ENCODE measurements at places on chromosomes 3 and 15. TPM values are rescaled to one million over a fixed set of nuclear protein-coding genes. Genes with fewer than 3 reads are reported as not detected.

- no peak overlapping the region for H3K27ac ChIP-seq
- no peaks in the 10 kb centered on the region for H3K4me1 ChIP-seq
- DNase-seq: no peak
These were observed 93.6 kb upstream of the POU1F1 start for GRCh38 chr3:87370007-87370406.

Gene CA12
- not detected for total RNA-seq

- no peaks in the 10 kb centered on the region for H3K27me3 ChIP-seq
- no peaks in the 10 kb centered on the region for H3K36me3 ChIP-seq
- no peaks in the 10 kb centered on the region for H3K4me1 ChIP-seq
These were observed 37.9 kb downstream of the DPH6 start for GRCh38 chr15:35507932-35508638.

DNA sequence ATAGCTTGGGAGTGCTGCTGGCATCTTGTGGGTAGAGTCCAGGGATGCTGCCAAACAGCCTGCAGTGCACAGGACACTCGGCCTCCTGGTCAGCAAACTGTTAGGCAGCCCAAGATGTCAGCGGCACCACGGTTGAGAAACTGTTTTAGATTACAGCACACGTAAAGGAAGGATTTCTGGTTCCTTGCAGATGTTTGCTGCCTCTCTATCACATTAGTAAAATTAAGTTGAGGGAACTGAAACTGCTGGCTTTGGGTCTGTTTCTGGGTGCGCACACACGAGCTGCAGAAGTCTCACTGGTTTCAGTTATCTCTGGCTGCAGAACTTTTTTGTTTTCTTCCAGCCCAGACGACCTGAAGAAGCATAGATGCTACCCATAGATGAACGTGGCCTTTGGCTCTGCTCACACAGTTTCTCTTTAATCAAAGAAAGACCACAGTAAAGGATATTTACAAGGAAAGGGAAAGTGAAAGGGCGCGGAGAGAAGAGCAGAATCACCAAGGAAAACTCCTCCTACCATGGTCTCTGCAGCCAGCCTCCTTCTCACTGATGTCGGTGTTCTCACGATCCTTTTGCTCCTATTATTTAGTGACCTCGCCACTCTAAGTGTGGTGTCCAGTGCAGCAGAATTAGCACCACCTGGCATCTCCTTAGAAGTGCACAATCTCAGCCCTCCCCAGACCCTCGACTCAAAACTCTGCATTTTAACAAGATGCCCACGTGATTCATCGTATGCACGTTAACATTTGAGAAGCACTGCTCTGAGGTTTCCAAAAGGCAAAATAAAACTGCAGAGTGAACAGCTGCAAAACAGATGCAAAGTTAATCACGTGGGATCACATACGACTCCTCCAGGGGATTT lies 50.6 kb upstream of the AKAP13 start:
- H3K27me3 ChIP-seq: no peaks in the 10 kb centered on the region
- peak overlapping the region; percentile 43 for H3K4me3 ChIP-seq
- peak overlapping the region; percentile 87 for H3K27ac ChIP-seq
- peak; percentile 66 for DNase-seq
- peaks cover 29% of the 10 kb centered on the region for H3K4me1 ChIP-seq

GRCh38 chr15:88954431-88955277 lies 41.5 kb upstream of the MFGE8 start:
- no peak overlapping the region for H3K27ac ChIP-seq
- DNase-seq: no peak
- H3K36me3 ChIP-seq: no peaks in the 10 kb centered on the region
- no peaks in the 10 kb centered on the region for H3K4me1 ChIP-seq
- H3K27me3 ChIP-seq: no peaks in the 10 kb centered on the region
- no peak overlapping the region for H3K4me3 ChIP-seq

DNA sequence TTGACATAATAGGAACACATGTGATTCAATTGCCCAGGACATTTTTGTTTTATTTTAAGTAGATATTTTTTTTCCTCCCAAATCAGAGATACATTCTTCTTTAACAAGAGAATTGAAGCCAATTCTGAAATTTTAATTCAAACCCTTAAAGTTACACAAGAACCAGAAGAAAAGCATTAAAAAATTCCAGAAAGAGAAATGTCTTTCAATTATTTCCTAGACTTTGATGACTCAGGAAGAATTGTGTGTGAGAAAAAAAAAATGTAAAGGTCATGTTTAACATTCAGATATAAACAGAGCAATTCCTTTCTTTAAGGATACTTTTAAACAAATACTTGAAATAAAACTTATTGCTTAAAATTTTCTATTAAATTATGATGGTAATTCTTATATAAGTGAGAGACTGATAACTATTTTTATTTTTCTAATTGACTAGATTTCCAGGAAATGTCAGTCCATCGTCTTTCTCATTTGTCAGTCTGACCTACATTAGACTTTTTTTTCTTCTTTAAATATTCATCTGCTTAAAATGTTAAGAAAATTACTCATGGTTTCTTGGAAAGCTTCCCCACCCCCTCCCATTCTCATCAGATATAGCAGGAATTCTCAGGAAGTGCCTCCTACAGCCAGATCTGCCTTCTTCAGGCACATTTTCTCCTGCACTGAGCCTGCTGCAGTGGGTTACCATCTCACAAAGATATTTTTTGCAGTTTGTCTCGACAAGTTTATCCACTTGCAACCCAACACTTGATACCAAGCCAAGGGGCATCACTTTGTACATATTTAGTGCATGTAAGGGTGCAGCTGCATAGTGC lies 261.8 kb upstream of the CBLB start:
- no peaks in the 10 kb centered on the region for H3K4me1 ChIP-seq
- H3K36me3 ChIP-seq: no peaks in the 10 kb centered on the region
- H3K27me3 ChIP-seq: no peaks in the 10 kb centered on the region
- DNase-seq: no peak

Gene LIPC
- total RNA-seq: 5.3 TPM

Gene KCNMB2
- total RNA-seq: not detected

- no peak overlapping the region for H3K27ac ChIP-seq
- no peaks in the 10 kb centered on the region for H3K36me3 ChIP-seq
- no peaks in the 10 kb centered on the region for H3K27me3 ChIP-seq
These were observed 445.3 kb downstream of the OTOL1 start for GRCh38 chr3:161941891-161942290.

Gene CGNL1
- not detected for total RNA-seq

Gene ACSBG1
- total RNA-seq: not detected

Gene MYO5A
- 51.5 TPM for total RNA-seq

DNA sequence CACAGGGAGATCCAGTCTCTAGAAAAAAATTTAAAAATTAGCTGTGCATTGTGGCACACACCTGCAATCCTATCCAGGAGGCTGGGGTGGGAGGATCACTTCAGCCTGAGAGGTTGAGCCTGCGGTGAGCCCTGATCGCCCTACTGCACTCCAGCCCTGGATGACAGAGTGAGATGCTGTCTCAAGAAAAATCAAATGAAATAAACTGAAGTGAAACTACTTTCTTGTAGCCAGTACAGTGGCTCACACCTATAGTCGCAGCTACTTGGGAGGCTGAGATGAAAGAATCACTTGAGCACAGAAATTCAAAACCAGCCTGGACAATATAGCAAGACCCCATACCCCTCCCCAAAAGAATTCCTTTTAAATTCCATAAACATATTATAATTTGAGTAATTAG lies 35.4 kb downstream of the SMARCC1 start:
- H3K4me1 ChIP-seq: peaks cover 4% of the 10 kb centered on the region
- no peak overlapping the region for H3K27ac ChIP-seq
- H3K27me3 ChIP-seq: no peaks in the 10 kb centered on the region

DNA sequence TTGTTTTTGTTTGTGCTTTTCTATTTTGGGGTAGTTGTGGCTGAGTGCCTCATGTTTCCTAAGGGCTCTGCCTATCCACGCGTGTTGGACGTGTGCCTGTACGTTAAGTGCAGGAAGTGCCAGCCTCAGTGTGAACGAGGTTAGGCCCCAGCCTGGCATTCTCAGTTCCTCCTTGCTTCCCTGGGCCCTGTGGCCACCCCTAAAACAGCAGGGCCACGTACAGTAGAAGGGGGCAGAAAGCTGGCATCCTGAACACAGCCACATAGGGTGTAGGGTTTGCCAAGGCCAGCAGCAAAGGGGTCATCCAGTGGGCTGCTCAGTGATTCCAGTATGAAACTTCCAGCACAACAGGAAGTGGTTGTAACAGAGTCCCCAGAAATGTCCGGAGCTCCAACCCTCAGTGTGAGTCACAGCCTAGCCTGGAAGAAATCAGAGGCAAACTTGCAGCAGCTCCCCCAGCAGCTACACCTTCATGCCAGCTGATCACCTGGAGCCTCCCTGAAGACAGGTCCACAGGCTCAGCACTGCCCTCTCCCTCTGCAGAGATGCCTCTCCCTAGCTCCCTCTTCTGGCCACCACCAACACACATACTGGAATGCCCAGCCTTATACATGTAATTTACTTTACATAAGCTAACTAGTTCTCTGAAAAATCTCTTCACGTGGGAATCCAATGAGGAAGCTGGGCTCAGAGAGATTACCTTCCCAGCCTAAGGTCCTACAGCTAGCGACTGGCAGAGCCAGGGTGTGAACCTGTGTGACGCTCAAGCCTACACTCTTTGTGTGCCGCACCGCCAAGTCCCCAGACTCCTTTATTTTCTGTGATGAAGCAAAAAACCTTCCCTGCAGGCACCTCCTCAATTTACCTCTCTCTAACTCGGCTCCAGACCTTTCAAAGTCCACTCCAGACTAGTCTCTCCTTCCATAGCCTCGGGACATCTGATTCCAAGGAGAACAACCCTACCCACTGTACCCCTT lies 26.6 kb downstream of the ILDR1 start:
- no peak for DNase-seq
- H3K36me3 ChIP-seq: no peaks in the 10 kb centered on the region
- no peaks in the 10 kb centered on the region for H3K27me3 ChIP-seq
- no peak overlapping the region for H3K4me3 ChIP-seq
- peak overlapping the region; percentile 26 for H3K27ac ChIP-seq

GRCh38 chr15:74783808-74784175 lies 1.9 kb downstream of the CSK start:
- H3K36me3 ChIP-seq: peaks cover 3% of the 10 kb centered on the region
- DNase-seq: no peak
- H3K4me1 ChIP-seq: peaks cover 87% of the 10 kb centered on the region
- H3K27me3 ChIP-seq: no peaks in the 10 kb centered on the region
- H3K27ac ChIP-seq: peak overlapping the region; percentile 94

GRCh38 chr3:81097889-81098288 lies 663.6 kb downstream of the GBE1 start:
- no peaks in the 10 kb centered on the region for H3K36me3 ChIP-seq
- no peaks in the 10 kb centered on the region for H3K27me3 ChIP-seq
- H3K4me1 ChIP-seq: no peaks in the 10 kb centered on the region
- H3K4me3 ChIP-seq: no peak overlapping the region
- DNase-seq: no peak
- no peak overlapping the region for H3K27ac ChIP-seq

All from natural killer cell (primary cell).